ENCODE measurements at places on chromosomes 5 and 9.

GRCh38 chr5:113295111-113295539 lies 139.7 kb downstream of the TSSK1B start:
- DNase-seq = peak; percentile 15

GRCh38 chr5:58088941-58089340 lies 370.9 kb downstream of the PLK2 start:
- no peak for DNase-seq

DNA sequence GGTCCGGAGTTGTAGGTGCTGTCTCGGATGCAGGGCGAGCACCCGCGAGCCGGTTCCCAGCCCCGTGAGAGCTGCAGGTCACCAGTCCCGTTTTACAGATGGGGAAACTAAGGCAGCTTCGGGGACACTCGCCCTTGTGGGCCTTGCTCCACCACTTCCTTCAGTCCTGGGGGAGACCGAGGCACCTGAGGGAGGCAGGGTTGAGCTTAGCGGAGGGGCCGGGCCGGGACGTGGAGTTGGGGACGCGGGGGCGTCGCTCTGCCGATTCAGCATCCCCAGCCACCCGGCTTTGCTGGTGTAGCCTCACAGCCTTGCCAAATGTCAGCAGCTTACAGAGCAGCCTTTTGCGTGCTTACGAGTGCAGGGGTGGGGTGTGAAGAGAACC lies 530 bp downstream of the BBLN start:
- DNase-seq = peak; percentile 47

DNA sequence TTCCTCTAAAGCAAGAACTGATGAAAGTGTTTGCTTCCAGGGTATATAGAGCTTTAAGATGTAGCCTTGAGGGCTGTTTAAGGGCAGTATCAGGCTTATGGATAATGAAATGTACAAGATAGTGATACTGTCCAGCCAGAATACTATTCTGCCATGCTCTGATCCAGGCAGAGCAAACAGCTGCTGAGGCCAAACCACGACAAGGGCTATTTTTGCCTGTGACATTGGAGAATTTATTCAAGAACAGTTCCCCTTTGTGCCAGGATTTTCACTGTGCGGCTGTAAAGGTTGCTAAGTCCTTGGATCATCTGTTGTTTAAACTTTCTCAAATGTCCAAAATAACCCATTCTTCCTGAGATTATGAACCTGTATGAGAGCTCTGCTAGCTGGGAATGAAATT lies 70.4 kb downstream of the OTP start:
- no peak for DNase-seq

DNA sequence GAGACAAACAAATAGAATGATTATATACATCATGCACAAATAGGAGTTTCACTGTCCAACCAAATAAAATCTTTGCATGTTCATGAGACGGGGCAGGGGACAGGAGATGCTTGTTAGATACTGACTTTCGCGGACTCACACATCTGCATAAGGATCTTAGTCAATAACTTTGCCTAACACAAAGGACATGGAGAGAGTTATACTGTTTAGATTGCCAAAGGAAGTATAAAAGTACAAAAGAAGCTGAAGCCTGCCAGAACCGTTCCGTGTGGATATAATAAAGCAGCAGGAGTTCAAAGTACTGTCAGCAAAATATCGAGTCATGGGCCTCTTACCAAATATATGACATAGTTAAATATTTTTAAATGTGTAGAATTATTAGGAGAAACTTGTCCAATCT lies 1148.4 kb downstream of the EFNA5 start:
- no peak for DNase-seq
